ENCODE measurements at places on chromosomes 13 and 19.

DNA sequence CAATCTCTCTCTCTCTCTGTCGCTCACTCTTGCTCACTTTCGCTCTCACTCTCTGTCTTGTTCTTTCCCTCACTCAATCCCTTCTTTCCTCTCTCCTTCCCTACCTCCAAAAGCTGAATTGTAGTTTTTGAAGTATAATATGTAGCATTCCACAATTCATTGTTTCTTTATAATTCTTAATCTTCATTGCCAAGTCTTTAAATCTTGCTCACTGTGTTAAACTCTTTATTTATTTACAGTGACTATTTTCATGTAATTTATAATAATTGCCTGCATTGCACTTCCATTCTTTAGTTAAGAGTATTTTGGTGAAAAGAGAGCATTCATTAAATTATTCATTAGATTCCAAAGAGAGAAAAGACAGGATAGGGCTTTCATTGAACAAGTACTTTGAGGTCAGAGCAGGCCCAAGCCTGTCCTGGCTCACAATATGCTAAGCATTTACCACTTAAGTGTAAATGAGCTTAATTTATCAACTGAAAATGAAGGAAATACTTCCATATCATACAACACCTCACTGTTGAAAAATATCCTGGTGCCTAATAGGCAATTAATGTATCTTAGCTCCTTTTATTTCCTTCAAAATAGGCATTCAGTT is 257.4 kb upstream of the SLITRK1 start:
- DNase-seq = no peak

DNA sequence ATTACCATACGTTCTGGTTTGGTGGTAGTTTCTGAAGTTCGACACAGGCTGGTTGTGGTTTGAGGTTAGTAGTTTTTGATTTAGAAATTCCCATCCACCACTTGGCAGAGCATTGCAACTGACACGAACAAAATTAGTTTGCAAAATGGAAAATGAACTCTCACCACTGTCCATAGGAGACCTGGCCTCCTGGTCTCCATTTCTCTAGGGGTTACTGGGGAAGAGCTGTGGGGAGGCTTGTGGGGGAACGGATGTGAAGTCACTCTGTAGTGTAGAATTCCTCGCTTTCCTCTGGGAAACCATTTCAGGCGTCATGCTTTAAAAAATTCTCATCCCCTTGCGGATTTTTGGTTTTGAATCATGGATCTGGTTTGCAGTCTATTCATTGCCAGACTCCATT is 321.5 kb upstream of the MAB21L1 start:
- DNase-seq = no peak

GRCh38 chr19:32453736-32454135 is 48.2 kb downstream of the DPY19L3 start:
- DNase-seq = no peak

DNA sequence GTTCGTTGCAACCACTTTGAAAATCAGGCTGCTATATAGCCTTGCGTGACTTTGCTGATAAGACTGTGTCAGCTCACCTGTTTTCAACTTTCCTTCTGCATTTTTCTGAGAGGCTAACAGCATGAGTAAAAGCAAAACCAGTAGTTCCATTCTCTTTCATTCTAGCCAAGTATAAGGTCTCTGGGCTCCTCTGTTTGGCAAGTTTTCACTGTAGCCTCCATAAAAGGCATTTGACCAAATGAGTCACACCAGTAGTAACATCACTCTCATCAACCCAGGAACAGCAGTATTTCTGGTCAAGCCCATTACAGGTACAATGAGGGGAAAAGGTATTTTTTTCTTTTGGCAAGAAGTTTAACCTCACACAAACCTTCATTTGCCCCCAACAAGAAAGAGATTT is 1149.8 kb upstream of the MIR17HG start:
- DNase-seq = no peak

GRCh38 chr19:35545855-35546381 is 492 bp downstream of the TMEM147 start:
- no peak for DNase-seq

GRCh38 chr19:3821156-3821555 is 35.0 kb upstream of the MATK start:
- no peak for DNase-seq

DNA sequence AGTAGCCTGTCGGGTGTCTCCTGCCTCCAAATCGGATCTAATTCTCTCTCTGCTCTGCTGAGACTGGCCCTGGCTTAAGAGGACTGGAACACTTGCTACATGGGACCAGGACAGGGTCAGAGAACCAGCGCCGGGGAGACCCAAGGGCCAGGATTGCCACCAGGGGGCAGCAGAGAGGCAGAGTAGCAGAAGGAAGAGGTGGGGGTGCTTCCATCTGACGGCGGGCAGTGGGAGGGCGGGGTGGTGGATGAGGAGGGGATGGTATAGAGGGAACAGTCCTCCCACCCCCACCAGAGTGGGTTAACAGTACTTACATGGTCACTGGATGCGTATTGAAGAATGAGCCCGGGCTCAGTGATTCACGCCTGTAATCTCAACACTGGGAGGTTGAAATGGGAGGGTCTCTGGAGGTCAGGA is 11.9 kb downstream of the SELENOW start:
- no peak for DNase-seq

- no peak for DNase-seq
Measured at GRCh38 chr19:30159636-30160035, 212.5 kb upstream of the ZNF536 start.

DNA sequence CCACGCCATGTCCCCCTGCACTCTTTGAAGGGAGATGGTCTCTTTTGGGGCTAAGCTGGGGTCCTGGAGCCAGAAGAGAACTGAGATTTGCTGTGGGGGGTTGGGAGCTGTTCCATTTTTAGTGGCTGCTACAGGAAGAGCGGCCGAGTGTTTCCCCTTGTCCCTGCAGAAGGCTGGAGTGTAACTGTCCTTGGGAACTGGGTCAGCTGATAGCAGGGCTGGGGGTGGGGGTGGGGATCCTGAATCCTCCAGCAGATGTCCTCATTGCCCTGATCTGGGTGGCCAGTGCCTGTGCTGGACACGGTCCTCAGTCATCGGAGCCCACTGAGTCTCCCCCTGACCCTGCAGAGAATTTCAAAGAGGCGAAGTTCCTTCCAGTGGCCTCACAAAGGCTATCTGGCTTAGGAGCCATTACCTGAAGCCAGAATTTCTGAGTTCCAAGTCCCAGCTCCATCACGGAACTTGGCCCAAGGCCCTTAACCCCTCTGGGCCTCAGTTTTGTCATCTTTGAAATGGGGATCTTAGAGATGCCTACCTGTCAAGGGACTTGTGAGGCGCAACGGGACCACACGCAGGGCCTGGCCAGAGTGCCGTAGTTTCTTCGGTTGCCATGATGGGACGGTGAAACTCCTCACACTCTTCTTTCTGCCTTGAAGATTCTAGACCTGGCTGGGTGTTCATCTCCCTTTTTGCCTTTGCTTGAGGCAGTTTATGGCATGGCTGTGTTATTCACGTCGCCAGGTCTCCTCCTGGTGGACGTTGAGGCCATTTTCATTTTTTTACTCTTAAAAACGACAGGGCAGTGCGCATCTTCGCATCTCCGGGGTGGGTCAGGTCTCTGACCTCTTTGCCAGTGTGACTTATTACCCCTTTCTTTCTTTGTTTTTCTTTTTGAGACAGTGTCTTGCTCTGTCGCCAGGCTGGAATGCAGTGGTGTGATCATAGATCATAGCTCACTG is 51.9 kb downstream of the DNM2 start:
- no peak for DNase-seq

GRCh38 chr19:17097593-17098126 is 22.1 kb downstream of the MYO9B start:
- DNase-seq = no peak

DNA sequence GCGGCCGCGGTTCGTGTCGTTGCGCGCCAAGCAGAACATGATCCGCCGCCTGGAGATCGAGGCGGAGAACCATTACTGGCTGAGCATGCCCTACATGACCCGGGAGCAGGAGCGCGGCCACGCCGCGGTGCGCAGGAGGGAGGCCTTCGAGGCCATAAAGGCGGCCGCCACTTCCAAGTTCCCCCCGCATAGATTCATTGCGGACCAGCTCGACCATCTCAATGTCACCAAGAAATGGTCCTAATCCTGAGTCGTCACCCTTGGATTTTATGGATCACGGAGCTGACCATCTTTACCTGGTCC is 475 bp downstream of the MRPL57 start:
- no peak for DNase-seq

- DNase-seq = no peak
Measured at GRCh38 chr19:1746401-1747284, 6.7 kb upstream of the ONECUT3 start.

DNA sequence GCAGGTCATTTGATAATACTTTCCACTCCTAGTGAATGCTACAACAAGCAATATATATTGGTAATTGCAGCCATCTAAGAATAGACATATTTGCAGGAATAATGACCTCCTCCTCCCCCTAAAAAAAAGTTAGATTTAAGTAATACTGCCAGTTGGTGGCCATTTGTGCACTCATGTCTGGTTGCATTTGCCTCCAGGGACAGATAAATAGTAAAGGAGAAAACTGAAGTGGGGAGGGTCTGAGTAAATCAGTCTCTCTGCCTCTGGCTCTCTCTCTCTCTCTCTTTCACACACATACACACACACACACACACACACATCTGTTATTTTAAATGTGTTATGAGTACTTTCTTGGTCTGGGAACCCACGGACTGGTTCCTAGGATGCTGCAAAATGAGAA is 125.5 kb upstream of the UQCRFS1 start:
- no peak for DNase-seq

DNA sequence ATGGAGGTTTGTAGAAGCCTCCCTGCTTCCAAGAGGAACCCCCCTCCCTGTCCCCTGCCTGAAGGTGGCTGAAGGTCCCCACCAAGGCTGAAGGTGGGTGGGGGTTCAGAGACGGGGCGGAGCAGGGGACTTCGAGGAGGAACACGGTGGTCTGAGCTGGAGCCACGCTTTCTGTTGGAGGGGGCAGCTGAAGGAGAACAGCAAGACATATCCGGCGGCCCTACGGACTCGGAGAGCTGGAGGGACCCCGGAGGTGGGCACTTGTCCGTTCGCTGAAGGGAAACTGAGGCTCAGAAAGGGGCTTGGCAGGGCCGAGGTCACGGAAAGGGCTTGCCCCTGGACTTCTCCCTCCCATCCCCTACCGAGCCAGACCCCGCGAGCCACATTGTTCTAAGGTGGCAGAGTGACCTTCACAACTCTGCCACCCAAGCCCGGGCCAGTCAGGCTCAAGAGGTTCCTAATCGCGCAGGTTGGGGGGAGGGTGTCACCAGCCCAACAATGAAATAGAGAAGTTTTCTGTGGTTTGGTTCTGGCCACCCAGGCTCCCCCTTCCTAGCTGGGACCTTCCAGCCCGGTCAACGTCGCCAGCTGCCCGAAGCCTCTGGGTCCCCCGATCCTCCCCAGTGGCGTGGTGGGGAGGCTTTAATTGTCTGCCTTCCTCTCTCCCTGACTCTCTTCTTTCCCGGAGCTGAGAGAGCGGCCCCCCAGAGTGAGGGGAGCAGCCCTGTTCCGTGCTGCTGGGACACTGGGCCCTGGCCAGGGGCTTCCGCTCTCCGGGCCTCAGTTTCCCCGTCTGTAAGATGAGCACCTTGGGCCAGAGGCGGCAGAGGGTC is 15.5 kb upstream of the KCNN1 start:
- DNase-seq = no peak

GRCh38 chr13:101398920-101399319 is 17.4 kb downstream of the NALCN start:
- no peak for DNase-seq

DNA sequence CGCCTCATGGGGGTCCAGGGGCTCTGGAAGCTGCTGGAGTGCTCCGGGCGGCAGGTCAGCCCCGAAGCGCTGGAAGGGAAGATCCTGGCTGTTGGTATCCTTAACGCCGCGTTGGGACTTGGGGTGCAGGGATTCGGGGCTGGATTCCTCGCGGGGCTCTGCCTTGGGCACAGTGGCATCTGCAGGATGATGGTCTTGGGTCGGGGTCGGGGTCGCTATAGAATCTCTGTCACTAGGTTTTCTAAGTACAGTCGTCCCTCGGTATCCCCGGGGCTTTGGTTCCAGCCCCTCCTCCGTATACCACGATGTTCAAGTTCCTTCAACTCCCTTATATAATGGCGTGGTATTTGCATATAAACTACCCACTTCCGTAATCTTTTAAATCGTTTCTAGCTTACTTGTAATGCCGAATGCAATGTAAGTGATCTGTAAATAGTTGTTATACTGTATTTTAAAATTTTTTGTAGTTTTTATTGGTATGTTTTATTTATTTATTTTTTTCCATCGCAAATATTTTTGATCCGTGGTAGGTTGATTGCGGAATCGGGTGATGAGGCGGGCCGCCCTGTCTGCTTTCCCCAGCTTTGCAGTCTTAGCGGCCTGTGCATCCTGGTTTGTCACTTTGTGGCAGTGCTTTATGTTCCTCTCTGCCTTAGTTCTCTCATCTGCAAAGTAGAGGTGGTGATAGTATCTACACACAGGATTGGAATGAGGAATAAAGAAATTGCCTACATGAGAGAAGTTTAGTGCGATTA is 606 bp downstream of the ERCC5 start:
- peak; percentile 3 for DNase-seq

GRCh38 chr13:46552303-46552682 is 677 bp upstream of the LRCH1 start:
- DNase-seq = no peak

DNA sequence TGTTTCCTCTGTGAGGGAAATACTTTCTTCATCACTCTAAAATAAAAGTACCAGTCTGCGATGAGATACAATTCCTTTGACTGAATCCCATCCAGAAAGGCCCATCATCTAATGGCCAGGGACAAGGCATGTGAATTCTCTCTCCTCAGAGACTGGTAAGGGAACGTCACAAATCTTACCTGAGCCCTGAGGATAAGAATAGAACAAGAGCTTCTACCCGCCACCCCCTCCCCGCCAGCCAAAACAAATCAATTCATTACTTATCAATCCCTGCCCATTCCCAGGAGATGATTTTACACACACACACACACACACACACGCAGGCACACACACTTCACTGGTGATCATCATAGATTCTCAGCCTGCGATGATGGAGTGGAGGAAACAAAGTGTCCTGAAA is 198.7 kb downstream of the DNAJC15 start:
- no peak for DNase-seq

DNA sequence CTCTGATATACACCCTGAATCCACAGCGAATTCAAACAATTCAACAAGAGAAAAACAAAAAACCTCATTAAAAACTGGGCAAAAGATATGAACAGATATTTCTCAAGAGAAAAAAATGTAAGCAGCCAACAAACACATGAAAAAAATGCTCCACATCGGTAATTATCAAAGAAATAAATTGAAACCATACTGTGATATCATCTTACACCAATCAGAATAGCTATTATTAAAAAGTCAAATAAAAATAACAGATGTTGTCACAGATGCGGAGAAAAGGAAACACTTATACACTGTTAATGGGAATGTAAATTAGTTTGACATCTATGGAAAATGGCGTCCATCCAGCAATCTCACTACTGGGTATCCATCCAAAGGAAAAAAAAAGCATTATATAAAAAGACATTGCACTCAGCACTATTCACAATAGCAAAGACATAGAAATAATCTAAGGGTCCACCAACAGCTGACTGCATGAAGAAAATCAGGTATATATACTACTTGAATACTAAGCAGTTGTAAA is 1495.0 kb upstream of the PCDH20 start:
- DNase-seq = no peak

- DNase-seq = no peak
Measured at GRCh38 chr13:99071666-99072065, 93.8 kb upstream of the DOCK9 start.

Data from NCI-H1417 treated with DMSO at 0.1 percent for 48 hours (cell line).